ENCODE measurements at places on chromosomes 2 and 18.

DNA sequence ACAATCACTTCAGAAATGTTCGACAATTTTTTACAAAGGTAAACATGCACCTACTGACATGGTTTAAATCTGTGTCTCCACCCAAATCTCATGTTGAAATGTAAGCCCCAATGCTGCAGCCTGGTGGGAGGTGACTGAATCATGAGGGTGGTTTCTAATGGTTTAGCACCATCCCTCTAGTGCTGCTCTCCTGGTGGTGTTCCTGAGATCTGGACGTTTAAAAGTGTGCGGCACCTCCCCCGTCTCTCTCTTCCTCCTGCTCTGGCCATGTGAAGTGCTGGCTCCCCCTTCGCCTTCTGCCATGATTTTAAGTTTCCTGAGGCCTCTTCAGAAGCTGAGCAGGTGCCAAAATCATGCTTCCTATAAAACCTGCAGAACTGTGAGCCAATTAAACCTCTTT, 28.3 kb downstream of the MAP3K2 start:
- DNase-seq: no peak

- DNase-seq: no peak
Measured at GRCh38 chr18:3886575-3887322, 436.8 kb downstream of the TGIF1 start.

DNA sequence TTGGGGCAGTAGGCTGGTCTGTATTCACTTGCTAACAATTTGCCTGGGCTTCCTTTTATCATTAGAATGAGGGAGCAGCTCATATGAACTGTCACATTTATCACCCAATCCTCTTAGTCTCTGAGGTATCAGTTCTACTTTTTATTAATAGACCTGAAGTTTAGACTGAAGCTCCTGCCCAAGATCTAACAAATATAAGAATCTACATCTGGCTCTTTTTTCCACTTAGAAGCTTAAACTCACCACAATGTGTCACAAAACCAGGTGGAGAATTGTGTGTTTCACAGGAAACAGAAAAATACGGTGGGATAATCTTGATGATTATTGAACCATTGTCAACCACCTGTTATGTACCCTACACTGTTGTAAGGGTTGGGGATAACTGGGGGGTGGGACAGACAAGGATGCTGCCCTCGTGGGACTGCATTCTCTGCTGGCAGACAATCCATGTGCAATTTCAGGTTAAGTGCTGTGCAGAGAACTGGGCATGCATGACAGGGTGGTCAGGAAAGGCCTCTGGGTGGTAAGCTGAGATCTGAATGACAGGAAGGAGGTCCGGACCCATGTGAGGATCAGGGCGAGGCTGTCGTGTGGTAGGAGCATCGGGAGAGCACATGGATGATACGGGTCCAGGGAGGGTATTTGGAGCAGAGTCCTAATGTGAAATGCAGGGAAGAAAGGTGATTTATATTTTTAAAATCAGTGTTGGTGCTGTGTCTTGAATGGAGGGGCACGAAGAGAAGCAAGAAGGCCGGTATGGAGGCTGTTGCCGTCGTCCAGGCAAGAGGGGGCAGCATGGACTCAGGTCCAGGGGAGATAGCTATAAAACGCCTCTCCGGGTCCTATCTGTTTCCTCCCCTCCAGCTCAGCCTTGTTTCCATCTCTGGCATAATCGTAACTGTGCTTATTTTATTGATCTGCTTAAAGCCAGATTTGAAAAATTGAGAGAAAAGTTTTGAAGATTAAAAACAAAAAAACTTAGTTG, 17.6 kb downstream of the MYL12B start:
- DNase-seq: no peak

GRCh38 chr2:149020432-149020851, 18.1 kb upstream of the LYPD6B start:
- DNase-seq: no peak

- DNase-seq: no peak
Measured at GRCh38 chr2:158578703-158579330, 122.1 kb downstream of the PKP4 start.

GRCh38 chr18:10242936-10243680, 211.3 kb upstream of the APCDD1 start:
- DNase-seq: no peak

GRCh38 chr2:198157314-198157713, 352.9 kb downstream of the PLCL1 start:
- no peak for DNase-seq

GRCh38 chr18:55097456-55098170, 138.4 kb upstream of the CCDC68 start:
- no peak for DNase-seq

- no peak for DNase-seq
Measured at GRCh38 chr2:165016772-165017411, 61.6 kb upstream of the SLC38A11 start.

GRCh38 chr2:25302758-25303375, 38.9 kb downstream of the DNMT3A start:
- no peak for DNase-seq

DNA sequence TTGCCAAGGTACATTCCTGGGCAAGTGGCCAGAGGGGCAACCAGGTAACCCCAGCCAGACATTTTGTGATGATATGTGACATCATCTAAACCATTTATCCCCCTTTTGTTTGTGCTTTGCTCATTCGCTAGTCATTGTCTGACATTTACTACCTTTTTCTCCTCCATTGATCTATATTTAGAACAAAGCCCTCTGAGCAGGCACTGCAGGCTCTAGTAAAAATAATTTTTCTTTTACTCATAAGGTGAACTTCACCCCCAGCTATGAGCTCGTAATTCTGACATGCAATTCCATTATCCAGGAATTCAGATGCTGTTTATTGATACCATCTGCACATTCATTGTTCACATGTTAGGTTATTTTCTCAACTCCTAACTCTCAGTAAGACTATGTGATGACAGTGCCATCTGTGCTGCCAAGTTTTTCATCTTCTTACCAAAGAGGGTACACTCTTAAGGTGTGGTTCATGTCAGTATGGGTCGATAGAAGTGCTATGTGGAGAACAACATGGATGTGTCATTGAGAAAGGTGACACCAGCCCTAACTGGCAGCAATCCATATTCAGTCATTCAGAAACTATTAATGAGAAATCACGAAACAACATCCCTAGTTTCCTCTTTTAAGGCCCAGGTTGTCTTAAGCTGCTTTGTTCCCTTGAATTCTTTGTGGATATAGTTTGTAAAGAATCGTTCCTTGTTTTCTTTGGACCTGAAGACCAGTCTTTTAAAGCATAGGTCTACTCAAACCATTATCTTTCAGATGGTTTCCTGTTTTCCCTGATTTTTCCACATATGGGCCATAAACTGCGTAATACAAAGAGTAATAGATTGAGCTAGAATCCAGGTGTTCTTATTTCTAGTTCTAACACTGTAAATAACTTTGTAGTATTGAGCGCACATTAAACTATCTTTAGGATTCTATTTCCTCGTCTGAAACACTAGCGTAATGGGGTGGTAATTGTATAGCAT, 978.1 kb upstream of the CDH2 start:
- DNase-seq: no peak

DNA sequence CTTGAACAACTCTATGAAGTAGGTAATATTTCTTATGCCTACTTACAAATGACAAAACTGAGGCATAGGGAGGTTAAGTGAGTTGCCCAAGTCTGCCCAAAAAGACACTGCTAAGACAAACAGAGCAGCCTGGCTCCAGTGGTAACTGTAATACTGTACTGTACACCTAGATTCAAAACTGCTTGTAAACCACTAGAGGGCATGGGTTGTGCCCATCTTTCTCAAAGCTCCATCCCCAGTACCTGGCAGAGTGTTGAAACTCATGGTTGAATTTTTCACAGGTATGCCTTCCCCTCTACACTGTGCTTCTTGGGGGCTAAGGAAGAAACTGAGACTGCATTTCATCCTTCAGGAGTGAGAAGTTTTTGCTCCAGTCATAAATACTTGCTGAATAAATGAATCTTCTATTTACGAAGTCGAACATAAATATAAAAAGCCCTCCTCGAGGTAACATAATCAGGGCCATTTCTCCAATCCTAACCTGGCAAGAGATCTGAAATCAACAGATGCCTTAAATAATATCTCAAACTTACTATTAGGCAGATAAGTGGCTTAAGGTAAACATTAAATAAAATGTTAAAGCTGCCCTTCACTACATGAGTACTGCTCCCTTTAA, 2.0 kb downstream of the PPP4R1 start:
- DNase-seq: no peak

DNA sequence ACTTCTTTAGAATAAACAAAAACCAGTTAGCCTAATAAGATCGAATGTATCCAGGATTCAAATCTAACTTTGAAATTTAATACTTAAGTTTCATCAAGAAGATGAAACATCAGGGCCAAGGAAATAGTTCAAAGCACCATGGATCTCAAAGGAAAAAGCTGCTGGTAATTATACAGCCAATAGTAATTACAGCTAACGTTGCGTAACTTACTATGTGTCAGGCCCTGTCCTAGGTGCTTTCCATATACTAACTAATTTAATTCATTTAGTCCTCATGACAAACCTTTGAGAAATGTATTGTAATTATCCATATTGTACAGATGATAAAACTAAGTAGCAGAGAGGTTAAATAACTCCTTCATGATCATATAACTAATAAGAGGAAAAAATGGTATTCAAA, 598.6 kb downstream of the NYAP2 start:
- DNase-seq: no peak

DNA sequence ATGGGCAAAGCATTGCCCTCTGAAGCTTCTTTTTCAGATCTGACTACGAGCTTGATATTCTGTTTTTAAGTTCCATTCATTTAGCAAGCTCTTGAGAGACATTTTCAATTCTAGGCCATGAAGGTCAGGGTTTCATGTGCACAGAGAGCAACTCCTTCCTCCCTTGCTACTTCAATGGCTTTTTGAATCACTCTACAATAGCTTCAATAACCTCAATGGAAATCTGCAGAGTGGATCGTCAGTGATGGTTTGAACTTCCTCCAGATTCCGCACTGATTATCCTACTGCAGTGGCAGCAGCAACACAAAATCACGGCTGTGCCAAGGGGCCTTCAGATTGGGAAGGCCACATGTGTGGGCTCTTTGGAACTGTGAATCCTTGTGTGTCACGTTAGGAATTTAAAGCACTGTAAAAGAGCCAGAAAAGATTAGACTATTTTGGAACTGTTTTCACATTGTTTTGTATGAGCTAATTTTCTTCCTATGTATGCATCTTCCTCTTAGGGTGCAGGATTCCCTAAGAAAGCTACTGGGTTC, 88.4 kb upstream of the MGAT4A start:
- DNase-seq: no peak

DNA sequence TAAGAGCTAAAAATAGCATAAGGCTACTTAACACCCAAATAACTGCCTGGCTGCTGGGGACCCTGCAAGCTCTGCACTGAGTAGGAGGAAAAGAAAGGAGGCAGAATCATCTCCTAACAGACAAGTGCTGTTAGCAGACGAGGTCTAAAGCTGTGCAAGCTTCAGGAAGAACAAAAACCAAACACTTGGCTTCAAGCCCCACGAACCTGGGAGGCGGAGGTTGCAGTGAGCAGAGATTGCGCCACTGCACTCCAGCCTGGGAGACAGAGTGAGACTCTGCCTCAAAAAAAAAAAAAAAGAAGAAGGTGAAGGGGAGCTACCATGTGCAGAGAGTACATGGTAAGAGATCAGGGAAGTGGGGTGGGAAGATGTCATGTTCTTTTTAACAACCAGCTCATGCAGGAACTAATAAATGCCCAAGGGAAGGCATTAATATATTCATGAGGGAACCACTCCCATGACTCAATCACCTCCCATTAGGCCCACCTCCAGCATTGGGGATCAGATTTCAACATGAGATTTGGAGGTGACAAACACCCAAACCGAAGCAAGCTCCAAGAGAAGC, 28.8 kb upstream of the INO80C start:
- no peak for DNase-seq

- no peak for DNase-seq
Measured at GRCh38 chr2:199833525-199833924, 17.5 kb downstream of the FTCDNL1 start.

DNA sequence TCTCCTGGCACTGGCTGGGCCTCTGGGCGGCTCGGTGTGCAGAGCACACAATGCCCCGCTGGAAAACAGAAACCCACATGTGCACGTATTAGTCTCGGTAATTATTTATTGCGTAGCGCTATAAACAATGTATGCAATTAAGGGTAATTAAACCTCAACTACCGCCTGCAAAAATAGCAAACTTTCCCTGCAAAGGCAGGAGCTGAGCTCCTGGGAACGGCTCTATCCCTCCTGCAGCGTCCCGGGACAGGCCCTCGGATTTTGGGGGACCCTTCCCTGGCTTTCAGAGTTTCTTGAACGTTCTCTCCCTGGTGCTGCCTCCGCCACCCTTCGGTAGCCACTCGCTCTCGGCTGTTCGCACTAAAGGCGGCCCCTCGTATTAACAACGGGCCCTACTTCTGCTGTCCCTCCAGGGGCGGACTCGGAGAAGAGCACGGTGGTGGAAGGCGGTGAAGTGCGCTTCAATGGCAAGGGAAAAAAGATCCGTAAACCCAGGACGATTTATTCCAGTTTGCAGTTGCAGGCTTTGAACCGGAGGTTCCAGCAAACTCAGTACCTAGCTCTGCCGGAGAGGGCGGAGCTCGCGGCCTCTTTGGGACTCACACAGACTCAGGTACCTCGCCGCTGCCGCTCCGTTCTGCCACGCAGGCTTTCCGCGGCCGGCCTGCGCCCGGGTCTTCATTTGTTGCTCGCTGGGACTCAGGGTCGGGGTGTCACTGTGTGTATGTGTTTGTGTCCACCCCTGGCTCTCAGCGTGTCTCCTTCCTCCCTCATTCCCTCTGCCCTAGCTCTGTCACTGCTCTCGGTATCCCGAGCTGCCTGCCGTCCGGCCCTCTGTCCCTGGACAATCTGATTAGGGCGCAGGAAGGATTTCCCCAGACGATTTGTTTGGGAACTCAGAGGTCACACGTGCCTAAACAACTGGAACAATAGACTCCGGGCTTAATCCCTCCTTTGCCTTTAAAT, 1.2 kb downstream of the DLX1 start:
- DNase-seq: no peak

GRCh38 chr18:9835113-9835755, 50.5 kb upstream of the TXNDC2 start:
- no peak for DNase-seq

GRCh38 chr2:135585586-135585985, 54.3 kb downstream of the R3HDM1 start:
- DNase-seq: no peak

DNA sequence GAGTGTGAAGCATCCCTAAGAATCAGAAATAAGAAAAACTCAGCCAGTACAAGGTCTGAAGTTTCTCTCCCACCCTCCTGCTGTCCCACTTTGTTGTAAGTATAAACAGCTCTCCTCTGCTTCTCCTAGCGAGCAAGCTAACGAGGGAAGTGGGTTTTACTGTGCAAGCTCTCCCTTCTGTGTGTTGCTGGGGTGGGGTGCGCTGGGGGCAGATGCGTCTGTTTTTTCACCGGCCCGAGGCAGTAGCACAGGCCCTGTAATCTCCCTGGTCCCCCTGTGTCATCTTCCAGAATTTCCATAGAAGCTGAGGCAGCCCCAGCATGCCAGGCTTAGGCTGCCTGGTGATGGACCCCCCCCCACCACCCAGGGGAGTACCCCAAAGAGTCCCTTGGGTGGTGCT, 9.4 kb upstream of the CXCR4 start:
- DNase-seq: no peak

DNA sequence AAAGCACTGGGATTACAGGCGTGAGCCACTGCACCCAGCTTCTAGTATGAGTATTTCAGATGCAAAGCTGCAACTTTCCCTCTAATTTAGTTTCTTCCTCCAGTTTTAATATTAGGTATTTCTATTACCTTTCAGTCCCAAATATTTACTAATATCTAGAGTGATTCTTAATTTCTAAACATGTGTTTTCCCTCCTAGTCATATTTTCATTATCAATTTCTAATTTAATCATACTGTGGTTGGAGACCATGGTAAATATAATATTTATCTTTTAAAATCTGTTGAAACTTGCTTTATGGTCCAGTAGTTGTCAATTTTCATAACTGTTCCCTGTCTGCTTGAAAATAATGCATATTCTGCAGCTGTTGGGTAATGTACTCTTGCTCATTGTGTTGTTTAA, 245.9 kb upstream of the REV1 start:
- DNase-seq: no peak

All from stimulated activated CD4-positive, alpha-beta T cell treated with anti-CD3 and anti-CD28 coated beads, Interleukin-1b, Interleukin-23, amount 100 ng/mL, for 24 hours (primary cell).